ENCODE measurements at places on chromosomes 3 and 15.

GRCh38 chr3:13081603-13082360 is 8.6 kb upstream of the IQSEC1 start:
- no peak for DNase-seq

- no peak for DNase-seq
These were observed 654.6 kb upstream of the LMCD1 start for GRCh38 chr3:7847021-7847420.

DNA sequence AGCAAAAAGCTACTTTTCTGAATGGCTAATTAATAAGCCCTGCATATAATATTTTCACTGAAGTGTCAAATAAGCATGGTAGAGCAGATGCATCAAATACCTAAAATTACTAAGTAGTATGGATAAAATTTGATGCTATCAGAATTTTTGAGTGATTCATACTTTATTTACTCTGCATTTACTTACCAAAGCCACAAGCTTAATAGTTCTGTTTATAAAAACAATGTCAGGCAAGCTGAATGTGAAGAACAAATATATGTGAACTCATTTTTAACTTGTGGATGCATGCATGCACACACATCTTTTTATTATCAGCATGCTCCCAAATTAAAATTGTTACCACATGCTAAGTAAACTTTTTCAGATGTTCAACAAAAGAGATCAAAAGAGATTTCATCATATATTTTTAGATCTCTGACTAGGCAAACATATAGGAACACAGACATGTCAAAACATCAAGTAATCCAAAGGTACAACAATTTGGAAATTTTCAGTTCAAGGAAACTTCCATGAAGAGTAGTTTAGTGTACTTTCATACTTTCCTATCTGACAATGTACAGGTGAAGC is 969.4 kb downstream of the ROBO1 start:
- no peak for DNase-seq

- DNase-seq = no peak
These were observed 180.8 kb downstream of the KCNAB1 start for GRCh38 chr3:156300929-156301840.

GRCh38 chr3:147420353-147421183 is 11.4 kb downstream of the ZIC1 start:
- no peak for DNase-seq

DNA sequence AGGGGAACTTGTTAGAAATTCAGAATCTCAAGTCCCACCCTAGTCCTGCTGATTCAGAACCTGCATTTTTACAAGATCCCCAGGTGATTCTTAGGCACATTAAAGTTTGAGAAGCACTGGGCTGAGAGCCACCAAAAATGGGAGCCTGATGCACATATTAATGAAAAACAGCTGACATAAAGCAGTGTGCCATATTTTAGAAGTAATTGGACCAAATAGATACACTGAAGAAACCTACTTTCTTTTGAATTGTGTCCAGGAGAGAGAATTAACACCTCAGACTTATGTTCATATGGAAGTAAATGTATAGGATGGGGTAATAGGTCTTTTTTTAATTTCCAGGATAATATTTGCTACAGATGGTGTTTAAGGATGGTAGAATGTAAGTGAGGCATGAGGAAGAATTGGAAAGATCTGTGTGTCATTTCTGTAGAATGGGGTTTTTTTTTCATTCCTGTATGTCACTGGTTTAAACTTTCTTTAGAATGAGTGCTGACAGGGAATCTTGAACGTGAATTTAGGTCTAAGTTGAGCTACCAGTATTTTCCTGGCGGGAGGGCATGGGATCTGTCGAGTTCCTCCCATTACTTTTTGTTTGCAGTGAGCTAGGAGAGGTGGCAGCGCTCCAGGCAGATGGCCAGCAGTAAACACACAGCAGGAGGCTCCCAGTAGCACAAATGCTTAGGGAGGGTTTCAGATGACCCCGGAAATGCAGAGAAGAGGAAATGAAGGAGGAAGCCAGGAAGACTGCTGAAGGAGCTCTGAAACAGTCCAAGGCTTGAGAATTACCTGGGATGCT is 185.6 kb downstream of the PLCL2 start:
- no peak for DNase-seq

DNA sequence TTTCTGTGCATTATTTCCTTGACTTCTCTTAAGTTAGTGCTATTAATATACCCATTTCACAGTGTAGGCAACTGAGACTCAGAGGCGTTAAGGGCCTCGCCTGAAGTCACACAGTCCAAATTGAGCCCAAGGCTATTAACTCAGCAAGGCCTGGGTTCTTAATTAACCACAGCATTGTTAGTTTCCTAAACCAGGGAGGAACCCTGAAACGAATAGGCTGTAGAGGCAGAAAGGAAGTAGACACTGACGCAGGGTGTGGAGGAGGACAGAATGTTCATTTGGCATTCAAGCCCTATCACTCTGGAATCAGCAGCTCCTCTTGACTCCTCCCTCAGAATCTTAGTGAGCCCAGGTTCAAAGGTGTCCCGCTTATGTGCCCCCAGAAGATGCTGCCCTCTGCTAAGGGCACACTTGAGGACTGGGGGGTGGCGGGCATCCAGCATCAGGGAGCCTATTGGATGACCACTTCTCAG is 13.9 kb downstream of the ARHGEF3 start:
- DNase-seq = no peak

- DNase-seq = no peak
These were observed 48.9 kb downstream of the TLE3 start for GRCh38 chr15:70048578-70049514.

DNA sequence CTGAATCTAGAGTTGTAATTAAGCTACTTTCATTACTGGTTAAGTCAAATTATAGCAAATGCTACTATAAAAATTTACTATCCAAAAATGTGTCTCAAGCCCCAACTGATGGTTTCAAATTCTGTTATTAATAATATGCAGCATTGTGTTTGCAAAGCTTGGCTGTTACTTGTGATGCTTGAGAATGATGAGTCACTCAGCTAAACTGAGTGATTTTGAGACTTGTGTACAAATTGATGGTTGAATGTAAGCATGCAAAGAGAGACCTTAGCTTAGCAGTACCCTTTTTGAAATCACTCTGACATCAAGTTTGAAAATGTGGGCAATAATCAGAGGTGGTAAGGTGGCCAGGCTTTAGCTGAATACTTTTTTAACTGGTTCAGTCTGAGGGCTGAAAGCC is 27.6 kb downstream of the OPA1 start:
- no peak for DNase-seq

DNA sequence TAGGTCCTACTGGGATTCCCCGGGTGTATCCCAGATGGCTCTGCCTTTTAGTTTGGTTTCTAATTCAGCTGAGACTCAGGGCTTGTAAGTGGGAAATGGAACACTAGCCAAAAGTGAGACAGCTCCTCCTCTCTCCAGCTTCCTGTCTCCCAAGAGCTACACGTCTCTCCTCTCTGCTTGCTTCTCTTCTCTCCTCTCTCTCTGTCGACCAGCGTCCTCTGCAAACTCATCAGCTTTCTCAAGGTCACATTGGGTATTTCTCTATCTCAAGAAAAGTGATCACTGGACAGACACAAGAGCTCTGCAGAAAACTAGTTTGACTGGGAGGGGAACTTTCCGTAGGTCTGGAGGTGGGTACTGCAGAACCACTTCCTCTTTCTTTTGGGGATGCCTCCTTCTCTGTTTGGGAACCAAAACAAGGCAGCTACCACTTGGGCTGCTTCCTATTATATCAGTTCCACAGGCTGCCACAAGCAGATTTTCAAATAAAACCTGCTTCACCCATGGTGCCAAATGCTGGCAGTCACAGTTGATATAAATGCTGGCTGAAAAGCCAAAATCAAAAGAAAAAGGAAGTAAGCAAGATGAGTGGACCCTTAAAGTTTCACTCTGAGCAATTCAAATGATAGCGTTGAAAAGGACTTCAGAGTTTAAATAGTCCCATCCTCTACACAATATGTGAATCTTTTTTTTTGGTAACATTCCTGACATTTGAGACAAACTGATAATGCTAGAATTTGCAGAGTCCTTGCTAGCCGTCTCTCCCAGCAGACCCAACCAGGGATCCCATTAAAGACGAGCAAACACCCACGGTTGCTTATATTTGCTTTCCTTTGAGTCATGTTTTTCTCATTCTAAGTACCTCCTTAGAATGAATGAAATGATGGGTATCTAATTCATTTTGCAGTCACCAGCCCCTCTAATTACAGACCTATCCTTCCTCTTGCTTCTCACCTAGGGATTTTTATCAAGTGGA is 7.2 kb upstream of the DYNC1LI1 start:
- no peak for DNase-seq

GRCh38 chr3:31955581-31955980 is 25.5 kb downstream of the OSBPL10 start:
- DNase-seq = no peak

DNA sequence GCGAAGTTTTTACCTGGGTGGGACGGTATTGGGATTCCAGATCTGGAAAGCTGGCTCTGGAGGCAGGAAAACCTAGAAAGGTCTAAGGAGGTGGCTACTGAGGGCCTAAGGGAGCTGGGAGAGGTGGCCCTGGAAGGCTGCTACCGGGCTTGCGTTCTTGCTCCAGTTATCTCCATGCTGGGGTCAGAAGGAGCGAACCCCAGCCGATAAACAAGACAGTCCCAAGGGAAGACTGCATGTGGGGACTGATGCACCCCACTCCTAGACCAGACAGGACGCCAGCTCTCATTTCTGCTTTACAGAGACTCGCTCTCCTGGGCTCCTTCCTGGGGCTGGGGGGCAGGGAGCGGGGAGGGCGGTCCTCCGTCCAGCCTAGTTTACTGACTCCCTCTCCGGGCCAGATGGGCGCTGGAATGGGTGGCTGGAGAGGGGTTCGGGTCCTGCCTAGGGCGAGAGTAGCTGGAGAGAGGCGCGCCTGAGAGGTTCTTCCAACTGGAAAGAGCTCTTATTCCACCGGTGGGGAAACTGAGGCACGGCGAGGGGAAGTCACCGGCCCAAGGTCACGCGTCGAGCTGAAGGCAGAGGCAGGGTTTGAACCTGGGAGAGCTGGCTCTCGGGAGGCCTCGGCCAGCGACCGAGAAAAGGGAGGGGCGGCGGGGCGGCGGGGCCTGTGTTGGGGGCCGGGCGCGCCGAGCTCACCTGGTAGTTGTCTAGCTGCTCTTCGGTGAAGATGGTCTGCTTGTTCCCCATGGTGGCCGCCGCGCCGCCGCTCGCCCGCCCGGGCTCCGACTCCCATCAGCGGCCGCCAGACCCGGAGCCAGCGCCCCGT is 565 bp downstream of the CIB2 start:
- DNase-seq = no peak

GRCh38 chr15:42024303-42024702 is 3.5 kb upstream of the PLA2G4E start:
- DNase-seq = no peak

GRCh38 chr3:80526153-80526552 is 758.4 kb upstream of the ROBO1 start:
- DNase-seq = no peak

DNA sequence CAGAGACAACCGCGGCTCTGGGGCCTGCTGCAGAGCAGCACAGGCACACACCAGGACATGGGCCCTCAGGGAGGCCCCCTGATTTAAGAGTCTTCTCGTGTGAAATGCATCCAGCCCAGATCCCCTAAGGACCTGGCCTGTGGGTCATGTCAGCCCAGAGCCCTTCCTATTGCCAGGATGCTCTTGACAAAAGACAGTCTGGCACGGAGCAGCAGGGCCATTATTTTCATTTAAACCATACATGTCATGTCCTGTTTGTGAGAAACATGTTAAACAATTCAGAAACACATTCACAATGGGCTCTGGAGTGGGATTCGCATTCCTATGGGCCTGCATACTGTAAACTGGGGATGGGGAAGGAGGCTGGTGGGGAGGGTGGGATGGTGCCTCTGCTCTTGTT is 367.4 kb upstream of the WNT5A start:
- no peak for DNase-seq

DNA sequence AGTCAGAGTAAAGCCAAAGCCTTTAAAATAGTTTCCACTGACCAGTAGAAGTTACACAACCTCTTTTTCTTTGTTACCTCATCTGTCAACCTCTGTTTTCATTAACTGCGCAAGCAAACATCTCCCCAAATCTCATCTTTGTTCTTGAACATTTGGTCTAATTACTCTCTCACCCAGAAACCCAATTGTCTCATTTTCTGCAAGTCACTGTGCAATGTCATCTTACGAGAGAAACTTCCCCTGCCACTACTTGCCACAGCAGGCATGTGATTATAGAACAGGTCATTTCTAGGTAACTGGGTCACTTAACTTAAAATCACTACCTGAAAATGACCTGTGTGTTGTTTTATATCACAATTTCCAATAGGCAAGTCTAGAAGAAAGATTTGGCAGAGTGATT is 159.4 kb downstream of the SI start:
- DNase-seq = no peak

- DNase-seq = no peak
These were observed 22.4 kb downstream of the LRRK1 start for GRCh38 chr15:100941536-100941935.

DNA sequence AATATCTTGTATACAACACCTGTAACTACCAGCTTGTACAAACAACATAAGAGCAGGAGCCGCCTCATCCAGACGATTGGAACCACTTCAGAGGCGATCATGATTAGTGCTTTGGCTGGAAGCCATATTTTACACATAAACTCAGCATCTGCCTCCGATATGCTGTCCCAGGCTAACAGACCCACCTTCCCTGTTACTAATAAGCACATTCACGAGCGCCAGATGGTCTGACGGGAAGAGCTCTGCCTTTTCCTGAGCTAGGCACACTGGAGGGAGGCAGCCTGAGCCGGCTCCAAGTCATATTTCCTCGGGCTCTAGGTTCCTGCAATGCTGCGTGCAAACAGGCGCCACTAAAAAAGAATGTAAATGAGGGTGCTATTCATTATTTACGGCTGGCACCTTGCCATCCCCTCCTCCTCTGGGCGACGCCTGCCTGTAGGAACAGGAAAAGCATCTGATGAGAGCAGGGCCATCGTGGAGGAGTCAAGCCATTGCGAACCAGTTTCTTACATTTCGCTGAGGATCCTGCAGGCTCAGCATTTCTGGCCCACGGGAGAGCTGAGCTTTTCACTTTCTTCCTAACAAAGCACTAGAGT is 98.2 kb downstream of the ANXA2 start:
- no peak for DNase-seq

DNA sequence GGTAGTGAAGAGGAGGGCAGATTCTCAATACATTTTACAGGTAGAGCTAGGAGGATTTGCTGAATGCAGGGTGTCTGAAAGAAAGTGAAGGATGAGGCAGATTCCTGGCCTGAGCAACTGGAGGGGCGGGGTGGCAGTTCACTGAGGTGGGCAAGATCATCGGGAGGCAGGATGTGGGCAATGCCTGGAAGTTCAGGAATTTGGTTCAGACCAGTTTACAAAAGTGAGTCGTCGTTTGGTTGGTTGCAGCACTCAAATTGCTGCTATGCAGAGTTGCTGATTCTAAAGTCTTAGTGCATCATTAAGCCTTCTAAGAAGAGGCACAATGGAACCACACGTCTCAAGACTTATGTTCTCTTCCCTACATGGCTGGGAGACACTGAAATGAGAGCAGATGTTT is 134.0 kb downstream of the MFSD1 start:
- DNase-seq = no peak

GRCh38 chr15:96670389-96670788 is 339.9 kb downstream of the NR2F2 start:
- DNase-seq = no peak
